Fibroblast of pulmonary artery (primary cell): ENCODE measurements at places on chromosomes 7 and 10.

DNA sequence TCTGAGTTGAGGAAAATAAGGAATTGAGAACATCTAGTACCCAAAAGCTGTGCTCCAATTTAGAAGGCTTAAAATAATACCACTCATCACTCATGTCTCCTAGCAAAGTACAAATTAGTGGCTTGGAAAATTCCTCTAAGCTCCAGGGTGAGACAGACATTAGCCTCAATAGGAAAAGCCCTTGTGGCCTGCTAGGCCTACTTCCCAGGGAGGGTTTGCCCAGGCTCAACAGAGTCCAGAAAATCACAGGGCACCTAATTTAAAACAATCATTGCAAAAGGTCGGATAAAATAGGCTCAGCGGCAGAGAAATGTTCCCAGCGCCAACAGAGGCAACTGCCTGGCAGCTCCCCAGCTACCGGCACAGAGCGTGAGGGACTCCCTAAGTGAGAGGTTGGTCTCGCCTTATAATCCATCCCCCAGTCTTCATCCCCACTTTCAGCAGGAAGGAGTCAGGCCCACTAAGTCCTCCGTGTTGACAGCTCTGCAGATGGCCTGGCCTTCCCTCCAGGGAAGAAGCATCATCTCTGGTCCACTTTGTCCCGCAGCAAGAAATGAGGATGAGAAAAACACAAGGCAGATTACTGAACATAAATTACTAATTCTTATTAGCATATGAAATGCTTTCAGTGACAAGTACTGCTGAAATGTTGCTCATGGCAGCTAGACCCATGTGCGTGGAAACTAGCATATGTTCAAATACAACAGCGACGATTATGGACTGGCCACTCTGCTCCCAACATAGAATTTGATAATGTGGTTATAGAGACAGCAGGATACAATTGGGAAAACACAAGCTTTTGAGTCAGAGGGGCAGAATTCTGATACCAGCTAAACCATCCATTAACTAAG is 1177.7 kb upstream of the AUTS2 start:
- DNase-seq: no peak

GRCh38 chr7:143247372-143247771 is 15.9 kb upstream of the GSTK1 start:
- DNase-seq: no peak

- DNase-seq: no peak
These were observed 47.1 kb upstream of the DYNC1I1 start for GRCh38 chr7:95725205-95725604.

- DNase-seq: peak; percentile 30
These were observed 688.1 kb downstream of the LRMDA start for GRCh38 chr10:76119515-76119914.

DNA sequence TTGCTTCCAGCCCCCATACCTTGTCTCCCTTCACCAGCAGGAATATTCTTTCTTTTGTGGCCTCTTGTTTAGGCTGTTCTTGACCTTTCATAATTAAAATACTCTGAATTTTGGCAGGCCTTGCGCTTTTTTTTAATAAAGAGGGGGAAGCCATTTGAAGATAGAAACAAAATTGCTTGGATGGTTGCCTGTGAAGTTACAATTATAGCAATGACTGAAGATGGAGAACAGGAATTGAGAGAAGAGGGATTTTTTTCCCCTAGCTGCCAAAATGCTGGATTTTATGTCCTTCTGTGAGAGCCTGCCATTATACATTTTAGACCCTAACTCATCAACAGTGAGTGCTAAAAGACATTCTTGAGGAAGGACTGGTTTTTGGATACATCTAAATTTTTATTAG is 24.8 kb downstream of the FGFBP3 start:
- DNase-seq: no peak

DNA sequence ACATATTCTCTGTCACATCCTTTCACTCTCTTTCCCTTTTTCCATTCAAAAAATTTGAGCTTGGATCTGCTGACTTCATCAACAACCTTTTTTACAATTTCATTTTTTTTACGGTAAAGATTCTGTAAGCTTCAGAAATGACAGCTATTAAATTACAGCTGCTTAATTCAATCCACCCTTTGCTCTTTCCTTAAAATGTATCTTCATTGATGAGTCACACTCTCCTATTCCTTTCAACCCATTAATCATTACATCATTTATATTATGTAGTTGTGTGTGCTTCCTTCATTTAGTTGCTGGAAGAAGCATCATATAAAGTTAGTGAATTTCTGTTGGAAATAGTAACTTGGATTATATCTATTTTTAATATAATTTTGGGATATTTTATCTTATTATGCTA is 67.1 kb upstream of the MAGI2 start:
- no peak for DNase-seq

- no peak for DNase-seq
These were observed 754.0 kb downstream of the KCNMA1 start for GRCh38 chr10:76883596-76883995.

- peak; percentile 34 for DNase-seq
These were observed 779 bp downstream of the IFIT2 start for GRCh38 chr10:89302625-89303024.

DNA sequence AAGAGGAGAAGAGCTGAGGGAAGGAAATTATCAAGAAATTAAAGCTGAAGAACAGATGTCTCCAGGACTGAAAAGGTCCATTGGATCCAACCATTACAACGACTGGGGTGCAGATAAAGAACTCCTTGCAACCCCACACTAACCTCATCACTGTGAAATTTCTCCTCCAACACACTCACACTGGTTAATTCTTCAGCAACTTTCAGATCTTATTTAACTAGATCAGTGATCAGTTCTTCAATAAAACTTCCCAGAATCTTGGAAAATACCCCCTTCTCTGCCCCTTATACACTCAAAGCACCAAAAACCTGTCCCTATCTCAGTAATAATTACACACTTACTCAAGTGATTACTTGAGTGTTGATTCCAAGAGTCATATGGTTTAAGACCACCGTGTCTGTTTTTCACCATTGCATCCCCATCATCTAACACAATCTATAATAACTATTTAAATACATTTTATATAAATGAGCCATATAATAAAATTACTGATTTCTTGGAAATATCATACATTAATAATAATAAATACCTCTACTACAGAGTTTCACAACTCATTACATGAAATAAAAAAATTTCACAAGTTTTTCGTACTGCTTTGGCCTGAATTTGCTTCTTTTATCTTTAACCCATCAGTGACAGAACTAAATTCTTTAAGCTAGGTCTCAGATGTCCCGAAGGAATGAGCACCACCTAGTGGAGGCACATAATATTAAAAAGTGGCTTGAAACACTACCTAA is 123.7 kb downstream of the MPP7 start:
- DNase-seq: peak; percentile 71

DNA sequence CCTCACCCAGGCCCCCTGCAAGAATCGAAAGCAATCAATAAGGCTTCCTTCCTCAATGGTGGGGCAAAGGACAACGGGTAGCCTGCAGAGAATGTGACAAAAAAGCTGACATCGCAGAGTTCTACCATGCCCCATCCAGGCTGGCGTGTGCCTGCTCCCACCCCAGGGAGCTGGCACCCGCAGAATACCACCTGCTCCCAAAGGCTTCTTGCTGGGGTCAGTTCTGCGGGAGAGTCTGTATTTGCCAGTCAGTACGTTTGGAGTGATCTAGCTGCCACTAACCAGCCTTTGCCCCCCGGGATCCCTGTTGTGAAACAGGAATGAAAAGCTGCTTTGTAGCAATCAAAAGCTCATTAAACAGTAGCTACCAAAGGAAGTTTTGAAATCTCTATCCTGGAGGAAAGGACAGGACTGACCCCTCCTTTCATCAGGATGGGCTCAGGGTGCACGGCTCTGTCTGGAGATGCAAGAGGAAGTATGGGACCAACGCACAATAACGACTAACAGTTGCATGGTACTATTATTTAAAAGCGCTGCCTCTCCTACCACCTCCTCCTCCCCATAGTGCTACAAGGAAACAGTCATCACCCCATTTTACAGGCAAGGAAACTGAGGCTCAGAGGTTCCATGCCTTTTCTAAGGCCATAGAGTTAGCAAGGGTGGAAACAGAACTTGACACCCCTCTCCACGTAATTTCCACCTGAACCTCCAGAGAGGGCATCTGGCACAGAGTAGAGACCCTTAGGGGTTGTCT is 67.0 kb downstream of the FGFR2 start:
- DNase-seq: no peak

- DNase-seq: no peak
These were observed 419.4 kb upstream of the CELF2 start for GRCh38 chr10:10598297-10598696.

- DNase-seq: no peak
These were observed 29.8 kb upstream of the PODXL start for GRCh38 chr7:131586259-131586658.

GRCh38 chr7:131932271-131932670 is 375.8 kb upstream of the PODXL start:
- DNase-seq: no peak

DNA sequence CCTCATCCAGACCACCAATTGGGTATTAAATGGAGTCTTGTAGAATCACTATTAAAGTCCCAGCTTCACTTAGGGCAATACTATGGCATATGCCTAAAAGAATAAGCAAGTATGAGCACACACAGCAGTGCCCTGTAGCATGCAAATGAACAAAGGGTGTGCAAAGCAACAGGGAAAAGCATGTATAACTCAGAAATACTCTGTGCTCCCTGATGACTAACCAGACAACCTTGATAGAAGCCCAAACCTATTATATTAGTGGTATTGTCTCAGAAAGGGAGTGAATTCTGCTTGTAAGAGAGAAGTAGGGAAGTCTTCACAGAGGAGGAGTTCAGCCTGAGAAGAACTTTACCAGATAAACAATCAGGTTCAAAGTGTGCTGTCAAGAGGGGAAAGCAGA is 131.2 kb downstream of the DGKI start:
- DNase-seq: peak; percentile 35

DNA sequence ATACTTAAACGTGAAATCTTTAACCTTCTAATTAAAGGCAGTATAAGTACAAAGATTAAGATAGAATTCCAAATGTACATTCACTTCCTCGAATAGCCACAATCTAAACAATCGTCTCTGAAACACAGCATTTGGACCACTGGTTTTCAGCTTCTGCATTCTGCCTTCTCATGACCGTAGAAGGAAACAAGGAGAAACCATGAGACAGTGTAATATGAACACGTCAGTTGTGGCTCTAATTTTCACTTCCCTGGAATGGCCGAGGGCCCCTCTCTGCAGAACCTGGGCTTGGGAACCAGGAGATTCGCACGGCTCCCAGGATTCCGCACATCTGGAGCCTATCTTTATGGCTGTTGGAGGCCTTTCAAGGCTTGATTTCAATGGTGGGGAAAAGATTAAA is 189.3 kb downstream of the KLF6 start:
- no peak for DNase-seq

- DNase-seq: peak; percentile 44
These were observed 2.0 kb upstream of the BLVRA start for GRCh38 chr7:43756368-43757072.

DNA sequence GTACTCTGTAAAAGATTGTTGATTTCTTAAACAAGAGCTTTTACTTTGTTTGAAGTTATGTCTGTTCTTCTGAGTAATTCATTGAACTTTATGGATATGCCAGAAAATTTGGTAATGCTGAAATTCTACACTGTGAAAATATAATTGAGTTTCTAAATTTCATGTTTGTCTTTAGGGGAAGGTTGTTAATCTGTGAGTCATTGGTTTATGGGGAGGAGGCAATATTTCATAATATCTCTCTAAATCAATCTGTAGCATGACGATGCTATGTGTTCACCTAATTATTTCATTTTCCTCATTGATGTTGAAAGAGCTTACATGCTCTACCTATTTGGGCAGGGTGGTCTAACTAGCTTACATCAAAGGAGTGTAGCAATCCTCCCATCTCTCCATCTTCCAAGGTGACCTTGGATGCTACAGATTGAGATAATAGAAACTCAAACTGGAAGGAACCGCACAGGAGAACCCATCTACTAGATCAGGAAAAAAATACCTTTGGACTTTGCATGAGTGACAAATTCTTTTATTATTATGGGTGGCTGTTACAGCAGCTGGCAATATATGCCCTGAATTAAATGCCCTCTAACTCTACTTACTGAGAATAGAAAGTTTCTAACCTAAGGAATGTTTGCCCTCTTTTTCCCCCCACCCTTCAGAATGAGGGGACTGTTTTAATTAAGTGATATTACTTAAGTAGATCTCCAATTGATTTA is 8.4 kb upstream of the SNX13 start:
- peak; percentile 5 for DNase-seq

DNA sequence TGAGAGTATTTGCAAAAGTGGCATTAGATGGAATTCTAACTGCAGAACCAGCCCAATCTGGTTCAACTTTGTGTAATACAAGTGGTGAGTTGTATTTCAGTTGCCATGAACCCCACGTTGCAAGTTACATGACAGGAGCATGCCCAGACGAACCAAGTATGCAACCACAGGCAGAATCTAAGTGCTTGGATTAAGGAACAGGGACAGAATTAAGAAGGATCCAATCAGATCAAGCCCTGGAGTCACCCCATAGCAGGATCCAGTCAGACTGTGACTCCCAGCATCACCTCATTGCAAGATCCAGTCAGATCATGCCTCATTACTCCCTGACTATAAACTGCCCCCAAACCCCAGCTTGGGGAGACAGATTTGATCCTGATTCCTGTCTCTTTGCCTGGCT is 388.7 kb upstream of the NRP1 start:
- no peak for DNase-seq

DNA sequence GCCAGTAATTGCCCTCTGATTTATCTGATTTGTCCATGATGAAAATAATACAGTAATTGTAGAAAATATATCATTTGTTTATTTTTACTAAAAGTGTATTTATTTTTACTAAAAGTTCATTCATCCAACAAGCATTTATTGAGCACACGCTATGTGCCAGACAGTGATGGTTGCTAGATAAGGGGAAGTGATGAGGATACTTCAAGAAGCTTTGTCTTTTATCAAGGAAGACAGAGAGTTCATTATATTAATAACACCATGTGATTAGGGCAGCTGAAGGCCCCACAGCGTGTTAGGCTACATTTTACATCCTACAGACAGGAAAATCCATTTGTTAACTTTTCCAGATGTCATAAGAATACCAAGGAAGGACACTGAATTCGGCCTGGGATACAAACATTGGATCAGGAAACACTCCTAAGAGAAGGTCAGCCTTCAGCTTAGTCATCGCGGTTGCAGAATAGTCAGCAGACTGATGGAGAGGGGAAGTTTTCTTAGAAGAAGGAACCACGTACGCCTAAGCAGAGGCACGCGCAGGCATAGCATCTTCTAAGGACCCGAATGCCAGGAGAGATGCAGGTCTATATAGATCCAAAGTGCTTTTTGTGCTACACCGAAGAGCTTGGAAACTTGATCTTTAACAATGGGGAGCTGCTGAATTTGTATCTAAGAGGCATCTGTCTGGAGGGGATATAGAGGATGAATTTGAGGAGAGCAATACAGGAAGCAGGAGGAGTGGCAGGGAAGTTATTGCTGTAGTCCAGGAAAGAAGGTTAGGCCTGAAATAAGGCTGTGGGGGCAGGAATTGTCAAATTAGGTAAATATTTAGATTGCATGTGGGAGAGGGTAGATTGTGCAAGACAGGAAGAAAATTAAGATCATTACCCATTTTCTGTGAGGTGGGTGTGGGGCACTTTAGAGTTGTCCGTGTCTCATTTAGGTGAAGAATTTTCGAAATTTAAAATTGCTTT is 85.7 kb downstream of the LRGUK start:
- peak; percentile 35 for DNase-seq
